H9 (cell line): ENCODE measurements at places on chromosomes 11 and 22. TPM values are rescaled to one million over a fixed set of nuclear protein-coding genes. Genes with fewer than 3 reads are reported as not detected.

LRRC56 gene
- 3.1 and 3.4 TPM in 2 replicates for total RNA-seq

SHISA8 gene
- 0.72 and 1.4 TPM in 2 replicates for total RNA-seq

DNA sequence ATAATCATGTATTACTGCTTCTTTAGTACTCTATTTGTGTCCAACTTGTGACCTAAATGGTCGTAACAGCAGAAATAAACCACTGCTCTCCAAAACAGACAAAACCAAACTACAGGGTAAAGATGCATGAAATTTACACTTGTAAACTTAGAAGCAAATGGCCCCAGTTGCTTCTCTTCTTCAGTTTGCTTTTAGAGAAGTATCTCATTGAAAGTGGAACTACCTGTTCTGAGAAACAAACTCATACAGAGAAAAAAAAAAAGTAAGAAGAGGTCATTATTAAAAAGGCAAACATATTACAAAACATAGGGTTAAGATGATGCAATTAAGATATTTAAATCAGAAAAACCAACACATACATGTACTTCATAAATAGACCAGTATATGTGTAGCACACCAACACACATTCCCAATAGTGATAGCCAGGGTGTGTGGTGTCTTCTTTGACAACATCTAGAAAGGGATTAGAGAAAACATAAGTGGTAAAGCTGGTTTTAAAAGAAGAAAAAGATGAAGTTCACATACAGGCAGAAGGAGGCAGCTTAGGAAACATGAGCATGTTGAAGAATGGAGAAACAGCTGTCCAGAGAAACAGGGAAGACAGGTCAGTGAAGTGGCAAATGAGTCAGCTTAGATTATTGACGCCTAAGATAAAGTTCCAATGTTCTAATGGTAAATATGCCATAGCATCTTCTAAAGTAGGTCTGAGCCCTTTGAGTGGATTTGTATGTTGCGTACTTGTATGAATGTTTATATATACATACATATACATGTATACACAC lies 844.7 kb upstream of the CCDC90B start:
- H3K27me3 ChIP-seq = no peaks in the 10 kb centered on the region
- H3K36me3 ChIP-seq = no peaks in the 10 kb centered on the region
- H3K4me1 ChIP-seq = no peaks in the 10 kb centered on the region
- H3K4me3 ChIP-seq = no peak overlapping the region
- DNase-seq = no peak

- no peaks in the 10 kb centered on the region for H3K36me3 ChIP-seq
- no peaks in the 10 kb centered on the region; the same call in 1 of the 2 replicates for H3K4me1 ChIP-seq
- no peak overlapping the region for H3K27ac ChIP-seq
- H3K27me3 ChIP-seq = peaks cover 3% of the 10 kb centered on the region; the same call in 1 of the 2 replicates
- no peak for DNase-seq
These were observed 54.9 kb downstream of the CD6 start for GRCh38 chr11:61026121-61027031.

TTC12 gene
- 8.3 and 9.5 TPM in 2 replicates for total RNA-seq

- H3K27ac ChIP-seq = no peak overlapping the region
- no peak overlapping the region for H3K4me3 ChIP-seq
- no peaks in the 10 kb centered on the region for H3K4me1 ChIP-seq
- H3K36me3 ChIP-seq = no peaks in the 10 kb centered on the region; the same call in 2 of the 3 replicates
- DNase-seq = no peak
These were observed 19.3 kb upstream of the ARAP1 start for GRCh38 chr11:72771507-72771906.

DNA sequence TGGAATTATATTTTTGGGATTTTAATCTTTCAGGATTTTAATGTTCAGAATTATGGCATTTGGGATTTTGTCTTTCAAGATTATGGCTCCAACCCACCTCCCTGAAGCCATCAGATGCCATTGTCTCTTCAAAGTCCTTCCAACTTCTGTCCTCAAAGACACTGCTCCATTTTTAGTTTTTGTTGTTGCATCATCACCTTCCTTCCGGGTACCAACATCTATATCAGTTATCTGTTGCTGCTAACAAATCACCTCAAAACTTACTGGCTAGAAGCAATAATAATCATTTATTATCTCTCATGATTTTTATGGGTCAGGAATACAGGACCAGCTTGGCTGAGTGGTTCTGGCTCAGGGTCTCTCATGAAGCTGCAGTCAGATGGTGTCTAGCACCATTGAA lies 138.8 kb upstream of the ZBED5 start:
- 0 out of 2 replicates have a peak, but pooled peaks cover 4% of the 10 kb centered on the region for H3K36me3 ChIP-seq
- H3K4me1 ChIP-seq = no peaks in the 10 kb centered on the region
- no peaks in the 10 kb centered on the region for H3K27me3 ChIP-seq
- H3K27ac ChIP-seq = no peak overlapping the region
- no peak overlapping the region for H3K4me3 ChIP-seq

TUBA8 gene
- 1.6 and 2.0 TPM in 2 replicates for total RNA-seq

TMEM191C gene
- total RNA-seq = 3.3 and 4.2 TPM in 2 replicates

MMP13 gene
- not detected in 2 replicates for total RNA-seq

IMMP1L gene
- total RNA-seq = 23.8 and 27.0 TPM in 2 replicates

DNA sequence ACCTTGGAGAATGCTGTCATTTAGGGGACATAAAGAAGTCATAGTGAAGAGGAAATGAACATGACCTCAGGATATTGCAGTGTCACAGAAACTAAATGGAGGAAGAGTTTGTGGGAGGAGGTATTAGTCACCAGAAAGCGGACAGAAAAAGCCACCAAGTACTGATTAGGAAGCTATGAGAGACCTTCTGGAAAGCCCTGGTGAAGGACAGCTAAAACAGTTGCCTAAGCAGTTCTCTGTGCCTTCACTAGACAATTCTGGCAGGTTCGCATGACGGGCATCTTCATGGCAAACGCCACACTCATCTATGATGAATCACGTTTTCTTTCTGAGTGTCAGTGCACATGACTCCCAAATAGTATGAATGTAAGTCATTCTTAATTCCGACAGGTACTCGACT lies 325.8 kb downstream of the C11orf87 start:
- DNase-seq = no peak
- no peak overlapping the region for H3K4me3 ChIP-seq
- H3K4me1 ChIP-seq = no peaks in the 10 kb centered on the region
- no peak overlapping the region for H3K27ac ChIP-seq

LRFN4 gene
- 65.1 and 66.7 TPM in 2 replicates for total RNA-seq

MS4A15 gene
- 0.11 TPM in 1 of 2 replicates, not detected in the other for total RNA-seq

DNA sequence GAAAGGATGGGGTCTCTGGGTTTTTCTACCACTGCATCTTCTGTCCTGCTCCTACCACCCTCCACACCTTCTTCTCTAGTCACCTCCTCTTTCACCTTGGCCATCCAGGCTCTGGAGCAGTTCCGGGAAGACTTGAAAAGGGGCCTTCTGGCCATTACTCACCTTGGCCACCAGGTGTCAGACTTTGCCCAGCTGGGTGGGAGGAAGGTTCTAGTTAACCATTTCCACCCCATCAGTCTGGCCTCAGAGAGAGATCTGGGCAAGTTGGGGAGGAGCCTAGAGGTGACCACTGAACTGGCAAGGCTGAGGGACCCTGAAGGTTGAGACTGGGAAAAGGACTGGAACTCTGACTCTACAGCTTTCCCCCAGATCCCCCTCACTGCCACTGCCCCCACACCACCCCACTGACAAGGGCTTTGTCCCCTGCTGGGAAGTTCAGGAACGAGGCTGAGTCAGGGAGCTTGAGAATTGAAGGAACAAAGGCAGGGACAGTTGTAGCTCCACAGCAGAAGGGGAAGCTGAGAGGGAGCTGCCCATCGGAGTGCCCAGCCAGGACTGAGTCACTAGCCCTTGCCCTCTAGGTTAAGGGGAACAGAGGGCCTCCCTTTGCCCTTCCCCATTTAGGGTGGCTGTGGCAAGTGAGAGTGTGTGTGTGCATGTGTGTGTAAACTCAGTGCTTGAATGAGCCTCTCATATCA lies 3.7 kb upstream of the POLD4 start:
- H3K27ac ChIP-seq = no peak overlapping the region
- H3K36me3 ChIP-seq = no peaks in the 10 kb centered on the region
- no peak overlapping the region for H3K4me3 ChIP-seq

MPZL3 gene
- total RNA-seq = 2.1 and 2.6 TPM in 2 replicates

GRCh38 chr11:88357323-88358039 lies 19.9 kb upstream of the CTSC start:
- H3K36me3 ChIP-seq = no peaks in the 10 kb centered on the region
- no peak overlapping the region for H3K4me3 ChIP-seq
- DNase-seq = no peak
- H3K27me3 ChIP-seq = no peaks in the 10 kb centered on the region
- H3K27ac ChIP-seq = no peak overlapping the region

- H3K27me3 ChIP-seq = no peaks in the 10 kb centered on the region
- no peak overlapping the region for H3K27ac ChIP-seq
- no peaks in the 10 kb centered on the region for H3K4me1 ChIP-seq
- no peak overlapping the region for H3K4me3 ChIP-seq
These were observed 18.3 kb downstream of the DNAL4 start for GRCh38 chr22:38775656-38776055.

DNA sequence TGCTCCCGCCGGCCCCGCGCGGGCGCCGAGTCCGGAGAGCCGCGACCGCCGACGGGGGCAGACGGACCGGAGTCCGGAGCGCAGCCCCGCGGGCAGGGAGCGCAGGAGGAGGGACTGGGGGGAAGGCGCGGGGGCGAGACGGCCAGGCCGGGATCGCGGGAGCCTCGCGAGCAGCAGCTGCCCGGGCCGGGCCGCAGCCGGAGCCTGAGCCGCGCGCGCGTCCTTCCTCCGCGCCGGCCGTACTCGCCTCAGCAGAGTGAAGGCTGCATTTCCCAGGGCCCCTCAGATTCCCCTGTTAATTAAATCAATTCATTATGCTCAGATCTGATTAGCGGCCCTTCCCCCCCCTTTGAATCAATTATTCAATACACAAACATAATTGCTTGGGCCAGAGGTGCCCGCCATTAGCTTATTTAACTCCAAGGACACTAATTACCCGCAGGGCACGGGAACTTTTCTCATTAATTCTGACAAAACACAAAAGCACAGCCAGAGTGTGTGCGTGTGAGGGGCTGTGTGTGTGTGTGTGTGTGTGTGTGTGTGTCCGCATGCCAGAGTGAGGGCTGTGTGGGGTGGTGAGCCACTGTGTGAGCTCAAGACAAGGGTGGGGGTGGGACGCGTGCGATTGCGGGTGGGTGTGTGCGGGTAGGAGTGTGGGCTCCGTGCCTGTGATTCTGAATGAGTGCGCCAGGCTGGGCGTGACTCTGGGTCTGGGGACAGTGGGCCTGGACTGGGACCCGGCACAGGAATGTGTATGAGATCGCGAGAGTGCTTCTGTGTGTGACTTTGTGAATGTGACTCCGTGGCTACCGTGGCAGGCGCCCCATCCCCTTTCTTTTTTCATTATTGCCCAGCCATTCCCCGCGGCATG lies 5.1 kb upstream of the LMO1 start:
- H3K27me3 ChIP-seq = peaks cover 49% of the 10 kb centered on the region
- no peaks in the 10 kb centered on the region for H3K36me3 ChIP-seq
- DNase-seq = no peak
- H3K4me3 ChIP-seq = peak overlapping the region; percentile 77
- no peak overlapping the region for H3K27ac ChIP-seq
- no peaks in the 10 kb centered on the region for H3K4me1 ChIP-seq

GRCh38 chr22:19739448-19739895 lies 16.1 kb downstream of the GP1BB start:
- no peak for DNase-seq
- no peaks in the 10 kb centered on the region for H3K27me3 ChIP-seq
- no peak overlapping the region for H3K27ac ChIP-seq
- H3K4me3 ChIP-seq = no peak overlapping the region
- H3K4me1 ChIP-seq = no peaks in the 10 kb centered on the region

GVQW3 gene
- total RNA-seq = 4.5 and 4.7 TPM in 2 replicates

GRCh38 chr22:44200451-44200850 lies 19.7 kb downstream of the PARVG start:
- H3K4me3 ChIP-seq = no peak overlapping the region
- no peaks in the 10 kb centered on the region for H3K4me1 ChIP-seq
- no peaks in the 10 kb centered on the region for H3K36me3 ChIP-seq
- no peaks in the 10 kb centered on the region for H3K27me3 ChIP-seq
- no peak overlapping the region for H3K27ac ChIP-seq

ZFPL1 gene
- total RNA-seq = 24.2 and 26.7 TPM in 2 replicates

DNA sequence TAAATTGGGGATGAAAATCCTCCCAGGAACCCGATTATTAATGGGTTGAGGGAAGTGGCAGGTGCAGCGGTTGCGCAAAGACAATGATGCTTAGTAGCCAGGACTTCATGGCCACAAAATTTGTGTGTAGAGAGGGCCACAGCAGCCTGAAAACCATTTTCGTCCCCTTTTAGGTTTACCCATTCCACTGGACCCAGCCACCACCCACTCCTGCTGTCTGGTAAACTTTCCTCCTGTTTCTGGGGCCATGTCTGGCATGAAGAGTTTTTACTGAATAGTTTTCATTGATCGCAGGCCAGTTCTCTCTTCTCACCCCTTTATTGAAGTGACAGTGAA lies 69.5 kb upstream of the SYT13 start:
- 0 out of 2 replicates have a peak, but pooled peaks cover 2% of the 10 kb centered on the region for H3K36me3 ChIP-seq
- H3K4me1 ChIP-seq = peaks cover 7% of the 10 kb centered on the region; the same call in 1 of the 2 replicates
- DNase-seq = no peak
- H3K27me3 ChIP-seq = no peaks in the 10 kb centered on the region

GRCh38 chr11:121112498-121113455 lies 11.7 kb downstream of the TECTA start:
- DNase-seq = peak; percentile 78
- no peaks in the 10 kb centered on the region for H3K27me3 ChIP-seq
- H3K36me3 ChIP-seq = no peaks in the 10 kb centered on the region
- H3K4me1 ChIP-seq = 0 out of 2 replicates have a peak, but pooled peaks cover 2% of the 10 kb centered on the region
- no peak overlapping the region for H3K4me3 ChIP-seq

- no peak overlapping the region for H3K4me3 ChIP-seq
- no peak overlapping the region for H3K27ac ChIP-seq
- DNase-seq = no peak
- no peaks in the 10 kb centered on the region for H3K27me3 ChIP-seq
These were observed 12.2 kb downstream of the WBP2NL start for GRCh38 chr22:42010778-42011177.

GRCh38 chr11:66464916-66465315 lies 1.8 kb upstream of the PELI3 start:
- no peaks in the 10 kb centered on the region for H3K27me3 ChIP-seq
- H3K36me3 ChIP-seq = no peaks in the 10 kb centered on the region
- no peak overlapping the region for H3K27ac ChIP-seq

DNA sequence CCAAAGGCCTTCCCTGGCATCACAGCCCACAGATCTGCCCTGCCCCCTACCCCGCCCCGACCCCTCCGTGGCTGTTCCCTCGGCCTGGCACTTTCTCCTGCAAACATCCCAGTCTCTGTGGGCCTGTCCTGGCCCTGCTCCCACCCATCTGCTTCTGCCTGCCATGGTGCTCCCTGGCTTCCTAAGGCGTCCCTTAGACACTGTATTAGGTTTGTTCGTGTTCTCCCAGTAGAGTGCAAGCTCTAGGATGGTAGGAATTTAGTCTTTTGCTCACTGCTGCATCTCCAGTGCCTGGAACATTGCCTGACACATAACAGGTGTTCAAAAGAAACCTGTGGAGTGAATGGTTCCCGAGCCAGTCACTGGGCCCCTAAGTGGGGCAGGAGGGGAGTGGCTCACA lies 69.6 kb upstream of the PITPNB start:
- H3K4me3 ChIP-seq = no peak overlapping the region
- no peak overlapping the region for H3K27ac ChIP-seq
- no peaks in the 10 kb centered on the region for H3K27me3 ChIP-seq
- 0 out of 2 replicates have a peak, but pooled peaks cover 11% of the 10 kb centered on the region for H3K36me3 ChIP-seq
- H3K4me1 ChIP-seq = peaks cover 3% of the 10 kb centered on the region; the same call in 1 of the 2 replicates

FOLH1 gene
- total RNA-seq = not detected in 2 replicates

- H3K36me3 ChIP-seq = no peaks in the 10 kb centered on the region; the same call in 2 of the 3 replicates
- no peaks in the 10 kb centered on the region for H3K4me1 ChIP-seq
- H3K27ac ChIP-seq = no peak overlapping the region
- DNase-seq = no peak
- H3K4me3 ChIP-seq = no peak overlapping the region
These were observed 121.1 kb downstream of the PAX6 start for GRCh38 chr11:31690041-31690440.
